ENCODE measurements at places on chromosomes 13 and 19. TPM values are rescaled to one million over a fixed set of nuclear protein-coding genes. Genes with fewer than 3 reads are reported as not detected.

- DNase-seq = peak; percentile 85
Observed at GRCh38 chr19:35458731-35459391, 10.8 kb downstream of the FFAR2 start.

GRCh38 chr19:16446724-16447368 lies 24.9 kb downstream of the EPS15L1 start:
- DNase-seq = peak; percentile 92

DNA sequence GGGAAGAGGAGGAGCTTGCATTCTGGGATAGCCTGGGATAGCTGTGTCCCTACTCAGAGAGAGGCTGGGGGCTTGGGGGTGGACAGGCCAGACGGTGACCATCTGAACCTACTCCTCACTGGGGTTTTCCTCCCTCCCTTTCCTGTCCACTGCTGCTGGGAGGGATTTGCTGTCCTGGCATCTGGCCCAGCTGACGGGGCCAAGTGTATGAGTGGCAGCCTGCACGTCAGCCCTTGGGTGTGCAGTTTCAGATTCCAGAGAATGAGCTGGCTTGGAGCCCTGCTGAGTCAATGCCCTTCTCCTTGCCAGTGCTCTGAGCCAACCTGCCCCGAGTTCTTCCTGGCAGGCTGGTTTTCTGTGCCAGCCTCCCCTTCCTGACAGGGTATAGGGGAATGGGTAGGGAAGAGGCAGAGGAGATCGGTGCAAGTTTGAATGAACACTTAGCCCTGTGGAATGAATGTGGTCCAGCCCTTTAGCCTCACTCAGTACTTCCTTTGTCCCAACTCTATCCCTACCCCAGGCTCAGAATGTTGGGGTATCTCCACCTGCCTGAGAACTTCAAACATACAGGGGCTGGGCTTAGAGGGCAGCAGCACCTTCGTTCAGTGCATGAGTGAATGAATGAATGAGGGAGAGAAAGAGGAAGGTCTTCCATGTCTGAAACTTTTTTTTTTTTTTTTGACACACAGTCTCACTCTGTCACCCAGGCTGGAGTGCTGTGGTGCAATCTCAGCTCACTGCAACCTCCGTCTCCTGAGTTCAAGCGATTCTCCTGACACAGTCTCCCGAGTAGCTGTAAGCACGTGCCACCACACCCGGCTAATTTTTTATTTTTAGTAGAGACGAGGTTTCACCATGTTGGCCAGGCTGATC lies 1.8 kb upstream of the ANGPTL4 start:
- DNase-seq = peak; percentile 98

DNA sequence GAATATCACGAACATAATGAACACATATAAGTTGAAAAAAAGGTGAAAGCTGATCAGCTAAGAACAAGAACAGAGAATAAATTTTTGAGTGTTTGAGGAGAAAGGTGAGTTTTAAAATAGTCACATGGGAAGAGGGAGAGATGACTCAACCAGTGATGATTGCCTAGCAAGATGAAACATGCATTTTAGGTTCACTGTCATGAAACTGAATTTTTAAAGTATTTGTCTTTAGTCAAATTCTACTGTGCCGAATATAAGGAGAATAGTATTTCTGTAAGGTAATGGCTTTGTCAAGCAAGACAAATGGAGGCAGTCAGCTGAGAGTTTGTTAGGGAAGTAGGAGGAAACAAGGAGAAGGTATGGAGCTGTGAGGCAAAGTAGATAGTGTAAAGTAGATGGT lies 2557.4 kb downstream of the PCDH9 start:
- no peak for DNase-seq

Gene PROZ
- not detected for total RNA-seq

All from stomach (tissue), 19 donors.